Activated CD4-positive, CD25-positive, alpha-beta regulatory T cell treated with anti-CD3 and anti-CD28 coated beads, Interleukin-2, amount 50 U/mL, for 16 hours (primary cell): ENCODE measurements at places on chromosomes 16 and 17.
A peak's percentile ranks its signal among the peaks of the same experiment; 100 is the strongest.

GRCh38 chr16:31458073-31458843 is 1.0 kb upstream of the ARMC5 start:
- DNase-seq = no peak

DNA sequence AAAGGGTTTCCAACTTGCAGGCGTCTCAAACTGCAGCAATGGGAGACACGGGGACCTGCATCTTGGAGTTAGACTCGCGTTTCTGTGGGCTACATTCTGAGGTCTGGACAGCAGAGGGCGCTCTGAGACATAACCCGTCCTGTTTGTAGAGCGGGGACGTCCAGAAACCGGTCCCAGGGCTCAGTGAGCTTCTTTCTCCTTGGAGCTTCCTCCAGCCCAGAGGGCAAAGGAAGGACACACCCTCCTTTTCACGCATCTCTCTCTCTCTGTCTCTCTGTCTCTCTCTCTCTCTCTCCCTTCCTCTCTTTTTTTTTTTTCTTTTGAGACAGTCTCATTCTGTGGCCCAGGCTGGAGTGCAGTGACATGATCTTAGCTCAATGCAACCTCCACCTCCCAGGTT is 19.8 kb downstream of the COX4I1 start:
- DNase-seq = peak; percentile 63

- DNase-seq = no peak
These were observed at the start of gene COPZ2 for GRCh38 chr17:48037036-48037837. Gene COPZ2 (minus strand): TSS chr17:48037797. CDS start chr17:48037777, 20 bp downstream.

- DNase-seq = no peak
These were observed 127.0 kb downstream of the XYLT1 start for GRCh38 chr16:17343728-17344127.

DNA sequence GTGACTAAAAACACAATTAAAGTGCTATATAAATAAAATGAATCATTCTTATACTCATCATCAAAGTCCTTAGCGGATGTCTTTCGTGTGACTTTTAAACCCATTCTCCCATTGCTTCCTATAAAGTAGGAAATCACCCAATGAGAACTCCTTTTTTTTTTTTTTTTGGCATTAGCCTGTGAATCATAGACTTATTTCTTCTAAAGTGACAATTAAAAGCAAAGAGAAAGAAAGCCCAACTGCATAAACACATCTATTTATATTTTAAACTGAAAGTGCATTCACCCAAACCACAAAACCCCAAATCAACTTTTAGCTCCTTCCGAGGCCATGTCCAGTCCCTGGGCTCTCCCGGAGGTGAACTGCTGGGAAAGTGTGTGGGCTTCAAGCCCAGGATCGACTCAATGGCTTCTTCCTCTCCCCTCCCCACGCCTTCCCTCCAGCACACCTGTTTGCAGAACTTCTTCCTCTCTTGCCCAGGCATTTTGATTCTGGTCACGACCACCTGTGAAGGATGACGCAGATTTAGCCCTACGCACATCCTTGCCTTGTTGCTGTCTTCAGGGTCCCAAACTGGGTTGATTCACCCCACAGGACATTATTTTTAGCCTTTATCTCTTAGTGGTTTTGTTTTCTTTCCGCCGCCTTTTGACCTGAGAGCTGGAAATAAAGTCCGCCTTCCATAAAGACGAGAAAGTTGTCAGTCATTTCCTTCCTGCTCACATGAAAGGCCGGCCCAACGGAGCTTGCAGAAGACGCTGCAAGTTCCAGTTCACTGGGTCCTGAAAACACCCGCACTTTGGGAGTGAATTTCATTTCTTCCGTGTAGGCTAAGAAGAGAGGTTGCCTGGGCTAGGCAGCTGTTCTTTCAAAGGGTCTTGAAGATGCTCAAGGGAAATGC is 166.8 kb downstream of the MAP2K6 start:
- no peak for DNase-seq

DNA sequence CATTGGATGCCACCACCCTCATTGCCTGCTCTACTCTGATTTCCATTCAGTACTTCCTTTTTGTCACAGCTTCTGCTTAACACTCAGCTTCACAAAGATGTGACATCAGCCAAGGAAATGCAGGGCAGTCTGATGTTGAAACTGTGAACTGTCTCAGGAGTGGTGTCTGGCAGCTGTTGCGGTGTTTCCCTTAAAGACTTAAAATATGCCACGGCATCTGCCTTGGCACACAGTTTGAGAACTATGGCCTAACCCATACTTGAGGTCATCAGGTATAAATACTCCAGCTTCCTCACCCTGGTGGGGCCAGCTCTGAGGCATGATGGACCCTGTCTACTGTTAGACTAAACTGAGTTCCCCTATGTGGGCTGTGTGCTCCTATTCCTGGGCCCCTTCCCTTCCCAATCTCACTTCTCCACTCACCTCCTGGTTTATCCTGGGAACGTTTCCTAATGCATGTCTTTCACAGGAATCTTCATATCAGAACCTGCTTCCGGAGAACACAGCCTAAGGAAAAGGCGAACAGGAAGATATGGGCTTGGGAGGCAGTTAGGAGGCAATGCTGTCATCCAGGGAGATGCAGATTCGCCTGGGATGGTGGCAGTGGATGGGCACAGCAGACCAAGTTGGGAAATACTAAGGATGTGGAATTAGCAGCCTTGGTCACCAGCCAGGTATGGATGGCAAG is 96.5 kb downstream of the WSCD1 start:
- DNase-seq = no peak

GRCh38 chr17:521183-521525 is 168.5 kb upstream of the RPH3AL start:
- no peak for DNase-seq

DNA sequence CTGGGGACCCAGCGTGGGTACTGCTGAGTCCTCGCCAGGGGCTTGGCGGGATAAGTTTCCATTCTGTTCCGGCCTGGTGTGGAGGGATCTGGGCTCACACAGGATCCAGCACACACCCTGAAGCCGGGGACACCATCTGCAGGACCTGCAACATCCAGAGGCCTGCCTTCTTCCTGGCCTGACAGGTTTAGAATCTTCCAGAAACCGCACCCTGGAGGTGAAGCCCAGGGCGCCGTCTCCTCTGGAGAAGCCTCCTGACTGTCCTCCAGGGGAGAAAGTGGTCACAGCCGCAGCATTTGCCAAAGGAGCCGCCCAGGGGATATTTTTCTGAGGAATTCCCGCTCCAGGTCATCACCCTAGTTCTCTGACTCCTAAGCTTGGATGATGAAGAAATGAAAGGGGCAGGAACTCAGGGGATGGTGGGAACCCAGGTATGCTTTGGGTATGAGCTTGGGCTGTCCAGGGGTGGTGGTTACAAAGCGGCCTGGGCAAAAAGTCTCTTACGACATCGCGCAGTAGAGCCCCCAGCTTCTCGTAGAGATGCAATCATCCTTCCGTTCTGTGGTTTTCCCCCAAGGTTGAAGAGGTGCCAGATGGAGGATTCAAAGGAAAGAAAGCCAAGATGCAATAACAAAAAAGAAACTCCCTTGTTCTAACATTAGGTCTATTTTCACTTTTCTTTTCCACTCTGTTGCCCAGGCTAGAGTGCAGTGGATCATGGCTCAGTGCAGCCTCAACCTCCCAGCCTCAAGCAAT is 9.1 kb upstream of the CRISPLD2 start:
- DNase-seq = no peak

DNA sequence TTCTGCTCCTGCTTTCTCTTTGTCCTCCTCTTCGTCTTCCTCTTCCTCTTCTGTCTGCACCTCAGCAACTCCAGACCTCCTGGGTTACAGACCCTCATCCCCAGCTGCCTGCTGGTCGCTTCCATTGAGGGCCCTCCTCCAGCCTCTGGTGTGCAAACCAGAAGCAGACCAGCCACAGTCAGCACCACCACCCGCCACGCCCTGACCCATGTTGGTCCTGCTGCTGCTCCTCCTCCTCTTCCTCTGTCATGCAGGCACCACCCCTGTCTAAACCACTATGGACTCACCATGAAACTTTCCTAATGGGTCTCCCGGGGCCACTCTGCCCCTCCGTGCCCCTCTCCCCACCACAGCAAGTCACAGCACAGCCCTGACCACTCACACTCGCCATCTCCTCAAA is 11.4 kb upstream of the OGFOD3 start:
- DNase-seq = no peak

DNA sequence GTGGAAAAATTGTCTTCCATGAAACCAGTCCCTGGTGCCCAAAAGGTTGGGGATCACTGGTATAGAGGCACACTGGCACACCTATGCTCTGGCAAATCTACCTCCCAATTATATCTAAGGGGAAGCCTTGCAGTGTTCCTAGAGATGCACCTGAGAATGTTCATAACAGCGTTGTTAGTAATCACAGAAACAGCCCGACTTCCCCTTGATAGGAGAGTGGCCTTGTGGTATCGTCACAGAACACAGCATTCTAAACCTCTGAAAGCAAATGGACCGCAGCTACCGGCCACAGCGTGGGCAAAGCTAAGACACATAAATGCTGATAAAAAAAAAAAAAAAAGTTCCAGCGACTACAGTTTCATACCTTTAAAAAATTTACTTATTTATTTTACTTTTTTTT is 39.1 kb upstream of the ADGRG1 start:
- no peak for DNase-seq

- no peak for DNase-seq
These were observed 23.7 kb downstream of the PRKAR1A start for GRCh38 chr17:68535922-68536321.

DNA sequence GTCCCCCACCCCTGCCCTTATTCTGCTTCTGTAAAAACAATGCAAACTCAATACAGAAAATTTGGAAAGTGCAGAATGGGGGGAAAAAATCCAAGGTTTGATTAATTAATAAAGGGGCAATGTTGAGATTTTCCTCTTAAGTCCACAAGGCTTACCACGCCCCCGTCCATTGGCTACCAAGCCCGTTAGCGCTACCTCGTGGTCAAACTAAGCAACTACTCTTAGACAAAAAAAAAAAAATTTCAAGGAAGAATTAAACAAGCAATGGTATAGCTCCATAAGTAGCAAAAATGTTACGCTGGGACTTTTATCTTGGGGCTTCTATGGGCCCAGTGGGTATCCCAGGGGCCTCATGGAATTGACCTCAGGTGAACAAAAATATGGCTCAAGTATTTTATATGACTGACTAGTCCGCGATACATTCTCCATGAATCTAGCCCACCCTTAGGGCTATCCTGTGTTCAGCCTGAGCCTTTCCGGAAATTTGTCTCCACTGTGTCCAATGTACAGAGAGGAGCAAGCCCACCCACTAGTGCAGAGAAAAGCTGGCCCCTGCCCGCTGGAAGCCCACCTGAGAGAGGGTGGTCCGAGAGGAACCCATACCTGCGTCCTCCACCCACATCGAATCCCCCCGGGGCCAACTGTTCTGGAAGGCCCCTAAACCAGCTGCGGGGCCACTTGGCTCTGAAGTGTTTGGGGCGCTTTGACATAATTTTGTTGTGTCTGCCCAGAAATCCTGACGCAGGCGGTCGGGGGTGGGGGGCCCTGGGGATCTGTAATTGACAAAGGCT is 19.1 kb upstream of the TEX2 start:
- DNase-seq = no peak

DNA sequence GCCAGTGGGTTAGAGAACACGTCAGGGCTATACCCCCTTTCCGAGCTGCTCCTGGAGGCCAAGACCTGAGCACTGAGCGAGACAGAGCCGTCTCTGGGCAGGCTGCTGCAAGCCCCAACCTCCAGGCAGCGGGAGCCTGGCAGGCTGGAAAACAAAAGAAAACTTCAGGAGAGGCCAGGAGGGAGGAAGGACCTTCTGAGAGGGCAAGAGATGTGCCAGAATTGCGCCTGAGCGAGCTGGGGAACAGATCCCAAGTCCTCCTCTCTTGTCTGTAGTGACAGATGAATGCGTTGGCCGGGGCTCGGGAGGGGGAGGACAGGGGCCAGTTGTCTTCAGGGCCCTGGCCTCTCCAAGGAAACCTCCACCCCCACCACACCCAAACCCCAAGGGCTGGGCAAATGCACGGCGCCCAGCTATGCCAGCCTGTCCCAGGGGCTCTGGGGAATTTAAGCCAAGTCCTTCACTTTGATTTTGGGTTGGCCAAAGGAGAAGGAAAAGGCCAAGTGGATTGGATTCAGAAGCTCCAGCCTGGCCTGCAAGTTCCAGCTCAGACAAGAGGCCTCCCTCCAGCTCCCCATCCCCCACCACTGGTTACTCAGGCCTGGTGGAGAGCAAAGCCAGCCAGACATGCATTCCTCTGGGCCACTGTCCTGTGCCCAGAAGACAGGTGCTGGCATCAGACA is 18.1 kb downstream of the SDK2 start:
- no peak for DNase-seq

DNA sequence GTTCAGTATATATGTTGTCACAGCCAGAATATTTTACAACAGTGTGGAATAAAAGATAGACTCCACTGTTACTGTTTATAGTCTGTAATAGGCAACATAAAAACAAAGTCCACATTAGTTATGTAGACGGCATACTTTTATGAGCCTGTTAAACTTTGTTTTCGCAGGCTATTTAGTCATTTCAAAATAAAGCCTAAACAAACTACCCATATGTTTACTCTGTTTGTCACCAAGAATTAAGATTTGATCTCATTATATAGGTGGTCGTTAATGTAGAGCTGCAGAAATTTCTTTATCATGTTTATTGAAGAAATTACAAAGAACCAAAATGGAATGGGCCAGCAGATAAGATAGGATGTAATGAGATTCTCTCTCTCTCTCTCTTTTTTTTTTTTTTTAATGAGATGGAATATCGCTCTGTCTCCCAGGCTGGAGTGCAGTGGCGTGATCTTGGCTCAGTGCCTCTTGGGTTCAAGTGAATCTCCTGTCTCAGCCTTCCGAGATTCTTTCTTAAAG is 943.8 kb upstream of the SOX9 start:
- no peak for DNase-seq

- no peak for DNase-seq
These were observed 240.0 kb downstream of the C16orf95 start for GRCh38 chr16:87076950-87077749.

DNA sequence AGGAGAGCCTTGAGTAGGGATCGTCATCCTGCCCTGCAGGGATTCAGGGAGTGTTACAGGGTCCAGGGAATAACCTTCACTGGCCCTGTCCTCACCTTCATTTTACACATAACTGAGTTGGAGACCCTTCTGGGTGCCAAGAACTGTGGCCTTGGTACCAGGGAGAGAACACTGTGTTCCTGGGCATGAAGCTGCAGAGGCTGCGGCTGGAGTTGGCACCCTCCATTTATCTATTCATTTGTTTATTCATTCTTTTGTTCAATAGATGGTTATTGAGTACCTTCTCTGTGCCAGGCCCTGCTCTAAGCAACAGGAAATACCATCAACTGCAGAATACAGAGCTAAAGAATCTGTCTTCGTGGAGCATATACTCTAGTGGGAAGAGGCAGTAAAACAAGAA is 6.7 kb downstream of the ABCC3 start:
- no peak for DNase-seq

GRCh38 chr17:18910326-18910725 is 41.6 kb upstream of the SLC5A10 start:
- no peak for DNase-seq

GRCh38 chr17:56447171-56447570 is 146.3 kb upstream of the NOG start:
- no peak for DNase-seq

GRCh38 chr17:82035956-82036633 is 1.4 kb downstream of the DCXR start:
- no peak for DNase-seq

GRCh38 chr16:68900009-68900408 is 56.7 kb downstream of the TANGO6 start:
- DNase-seq = no peak
